Heart left ventricle (tissue), 16 donors: ENCODE measurements at places on chromosomes 11 and 22.
A peak's percentile ranks its signal among the peaks of the same experiment; 100 is the strongest.

- DNase-seq = no peak
Observed at GRCh38 chr11:14854057-14854456, 38.0 kb downstream of the CYP2R1 start.

GRCh38 chr11:66663741-66664296, 13.9 kb downstream of the RBM4B start:
- DNase-seq = no peak

GRCh38 chr22:49547751-49548239, 279.9 kb downstream of the BRD1 start:
- peak; percentile 21 for DNase-seq

- DNase-seq = no peak
Observed at GRCh38 chr11:10209326-10209725, 84.7 kb downstream of the SBF2 start.

- peak; percentile 79 for DNase-seq
Observed at GRCh38 chr22:44363980-44364750, 51.4 kb upstream of the SHISAL1 start.

- no peak for DNase-seq
Observed at GRCh38 chr11:21472261-21472660, 720.6 kb upstream of the ANO5 start.

GRCh38 chr11:134374891-134375550, 37.0 kb downstream of the B3GAT1 start:
- peak; percentile 19 for DNase-seq

DNA sequence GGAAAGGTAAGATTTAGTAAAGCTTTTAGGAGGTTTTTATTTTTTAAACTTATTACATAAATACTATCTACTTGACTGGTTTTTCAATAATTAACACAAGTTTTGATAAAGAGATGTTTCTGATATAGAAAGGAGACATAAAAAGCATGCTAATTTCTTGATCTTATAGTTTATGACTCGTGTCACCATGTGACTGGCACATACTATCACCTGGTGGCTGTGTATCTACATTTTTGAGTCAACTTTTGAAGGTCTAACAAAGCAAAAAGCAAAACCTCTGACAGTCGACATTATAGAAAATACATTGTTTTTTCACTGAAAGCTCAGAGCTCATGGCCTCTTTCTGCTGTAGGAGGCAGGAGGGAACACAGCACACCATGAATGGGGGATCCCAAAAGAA, 810 bp downstream of the ACRV1 start:
- no peak for DNase-seq

DNA sequence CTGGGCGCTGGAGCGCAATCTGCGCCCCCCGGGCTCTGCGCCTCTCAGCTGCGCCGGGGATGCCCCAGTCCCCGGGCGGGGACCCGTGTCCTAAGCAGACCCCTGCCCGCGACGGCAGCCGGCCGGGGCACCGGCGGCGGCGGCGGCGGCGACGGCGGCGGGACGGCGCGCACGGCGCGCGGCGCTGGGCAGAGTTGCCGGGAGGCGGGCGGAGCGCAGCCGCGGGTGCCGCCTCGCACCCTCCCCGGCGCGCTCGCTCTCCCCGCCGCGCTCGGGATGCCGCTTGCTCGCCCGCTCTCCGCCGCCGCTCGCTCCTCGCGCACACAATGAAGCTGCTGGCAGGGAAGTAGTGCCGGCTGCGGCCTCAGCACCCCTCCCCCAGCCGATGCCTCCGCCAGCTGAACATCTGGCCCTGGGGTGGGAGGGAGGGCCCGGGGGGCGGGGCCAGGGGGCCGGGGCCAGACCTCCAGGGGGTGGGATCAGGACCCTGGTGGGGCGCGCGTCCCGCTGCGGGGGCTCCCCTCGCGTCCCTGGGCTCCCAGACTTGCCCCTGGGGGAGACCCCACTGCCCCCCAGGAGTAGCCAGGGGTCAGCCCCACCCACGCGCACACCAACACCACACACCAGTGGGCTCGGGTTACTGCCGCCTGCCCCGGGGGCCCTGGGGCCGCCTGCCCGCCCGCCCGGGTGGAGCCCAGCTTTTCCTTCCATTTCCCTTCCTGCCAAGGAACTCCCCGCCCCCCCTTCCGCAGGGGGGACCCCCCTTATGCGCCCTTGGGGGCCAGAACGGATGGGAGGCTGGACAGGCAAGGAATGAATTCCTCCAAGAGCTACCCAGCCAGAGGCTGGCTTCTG, at the start of gene RCOR2:
TSS of gene RCOR2 (minus strand) at position 328 of the 855 bp plus-strand sequence. CDS start 708 bp downstream, outside the sequence.
- DNase-seq = peak; percentile 91

GRCh38 chr22:43110444-43110926, at the start of gene BIK:
TSS of gene BIK (plus strand) at chr22:43110750. CDS start at chr22:43124023, 13,273 bp downstream.
- DNase-seq = peak; percentile 52

DNA sequence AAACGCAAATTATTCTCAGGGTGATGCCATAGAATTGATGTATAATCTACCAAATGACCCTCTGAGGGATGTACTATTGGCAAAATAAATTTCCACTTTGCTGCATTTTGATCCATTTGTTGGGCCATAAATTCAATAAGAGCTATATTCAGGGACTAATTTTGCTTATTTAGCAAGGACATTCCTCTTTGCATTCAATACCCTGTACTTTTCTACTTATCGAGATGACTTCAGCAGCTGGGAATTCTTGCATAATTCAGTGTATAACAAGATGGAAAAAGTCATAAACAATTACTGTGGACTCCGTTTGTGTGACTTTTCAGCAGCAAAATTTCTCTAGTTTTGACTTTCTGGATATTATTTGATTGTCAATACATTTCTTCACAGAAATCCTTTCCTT, 744.7 kb upstream of the CCDC179 start:
- DNase-seq = no peak

GRCh38 chr11:128052912-128053641, 534.3 kb downstream of the ETS1 start:
- DNase-seq = no peak

GRCh38 chr11:8777907-8778767, 95.5 kb downstream of the RPL27A start:
- peak; percentile 76 for DNase-seq

DNA sequence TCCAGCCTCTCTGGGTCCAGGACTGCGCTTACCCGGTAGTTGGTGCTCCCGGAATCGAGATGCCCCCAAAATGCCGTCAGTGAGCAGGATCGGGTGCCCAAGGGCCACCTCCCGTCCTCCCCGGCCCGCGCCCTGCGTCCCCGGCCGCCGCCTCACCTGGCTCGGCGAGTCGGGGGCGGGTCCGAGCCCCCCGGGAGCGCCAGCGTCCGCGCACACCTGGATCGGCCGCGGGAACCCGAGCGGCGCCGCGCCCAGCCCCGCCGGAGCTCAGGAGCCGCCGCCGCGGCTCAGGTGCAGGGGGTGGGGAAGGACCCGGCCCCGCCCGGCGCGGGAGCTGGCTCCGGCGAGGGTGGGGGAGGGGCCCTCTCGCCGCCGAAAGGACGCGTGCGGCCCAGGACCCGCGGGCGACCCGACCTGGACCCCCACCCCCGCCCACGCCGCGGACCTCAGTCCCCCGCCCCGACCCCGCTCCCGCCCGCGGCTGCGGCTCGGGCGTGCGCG, at the start of gene SHANK2:
TSS of gene SHANK2 (minus strand) at position 309 of the 501 bp plus-strand sequence. CDS start 105,251 bp downstream, outside the sequence.
- no peak for DNase-seq

GRCh38 chr11:20015529-20016427, 144.5 kb downstream of the DBX1 start:
- DNase-seq = no peak

GRCh38 chr11:8100158-8100557, 19.1 kb downstream of the TUB start:
- no peak for DNase-seq

- no peak for DNase-seq
Observed at GRCh38 chr11:61799665-61800284, 7.1 kb downstream of the FEN1 start.

DNA sequence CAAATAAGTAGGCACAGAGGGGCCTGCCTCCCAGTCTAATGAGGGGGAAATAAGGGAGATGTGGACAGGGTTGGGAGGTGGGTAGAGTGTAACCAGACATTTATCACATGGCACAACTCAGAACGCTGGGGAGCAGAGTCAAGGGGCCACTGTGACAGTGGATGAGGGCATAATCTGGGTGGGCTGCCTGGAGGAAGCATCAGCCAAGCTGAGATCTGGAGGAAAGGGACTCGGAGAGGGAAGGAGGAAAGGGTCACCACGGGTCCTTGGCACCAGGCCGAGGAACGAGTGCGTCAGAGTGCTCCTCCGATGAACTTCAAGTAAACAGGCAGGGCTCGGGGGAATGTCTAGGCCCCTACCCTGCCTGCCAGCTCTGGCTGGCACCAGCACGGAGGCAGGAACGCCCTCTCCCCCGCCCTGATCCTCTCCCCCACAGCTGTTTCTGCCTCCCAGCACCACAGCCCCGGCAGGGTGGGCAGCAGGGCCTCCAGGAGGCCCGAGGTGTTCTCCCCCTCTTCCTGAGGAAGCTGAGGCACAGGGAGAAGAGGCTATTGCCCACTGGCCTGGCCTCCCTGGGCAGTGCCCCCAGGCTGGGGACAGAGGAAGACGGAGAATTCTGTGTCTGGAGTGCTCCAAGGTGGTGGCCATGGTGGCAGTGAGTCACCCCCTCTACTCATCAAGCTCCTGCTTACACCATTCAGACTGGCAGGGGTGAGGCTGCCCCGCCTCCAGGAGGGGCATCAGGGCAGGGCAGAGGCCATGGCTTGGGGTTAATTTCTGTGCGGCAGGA, 4.2 kb downstream of the ALDH3B1 start:
- DNase-seq = no peak

- peak; percentile 30 for DNase-seq
Observed at GRCh38 chr22:46573781-46574437, 36.5 kb upstream of the CELSR1 start.

- no peak for DNase-seq
Observed at GRCh38 chr11:120908461-120909181, 115.3 kb upstream of the TBCEL start.

DNA sequence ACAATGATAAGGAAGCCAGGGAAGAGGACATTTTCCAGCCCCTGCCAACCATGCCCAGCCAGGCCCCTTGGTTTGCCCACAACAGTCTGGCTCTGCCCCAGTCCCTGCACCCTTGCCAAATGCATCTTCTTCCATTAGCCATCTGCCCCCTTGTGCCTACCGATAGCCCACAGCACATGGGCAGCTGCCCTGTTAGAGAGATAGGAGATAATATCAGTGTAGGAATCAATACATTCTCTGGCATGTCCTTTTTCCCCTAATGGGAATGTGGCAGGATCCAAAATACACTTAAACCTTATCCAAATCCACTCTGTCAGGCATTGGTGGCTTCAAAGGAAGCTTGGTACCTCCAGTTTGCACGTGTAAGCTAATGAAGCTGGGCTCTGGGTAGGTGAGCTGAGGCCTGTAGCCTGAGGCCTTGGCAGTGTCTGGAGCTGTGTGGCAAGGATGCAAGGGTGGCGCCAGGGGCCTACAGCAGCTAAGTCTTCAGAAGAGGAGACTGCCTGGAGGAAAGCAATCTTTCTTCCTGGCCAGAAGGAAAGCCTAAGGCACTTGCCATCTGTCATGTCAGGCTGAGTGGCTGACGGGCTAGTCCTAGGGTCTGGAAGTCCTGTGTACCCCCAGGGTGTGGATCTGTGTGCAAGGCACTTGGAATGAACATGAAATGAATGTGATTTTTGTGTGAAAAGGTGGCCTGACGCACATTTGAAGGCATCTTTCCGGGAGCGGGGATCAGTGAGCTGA, 164.2 kb upstream of the TBCEL start:
- no peak for DNase-seq

GRCh38 chr11:43944761-43945311, 2.4 kb downstream of the C11orf96 start:
- DNase-seq = peak; percentile 80
